ENCODE measurements at places on chromosomes 11 and 22. TPM values are rescaled to one million over a fixed set of nuclear protein-coding genes. Genes with fewer than 3 reads are reported as not detected.
A peak's percentile ranks its signal among the peaks of the same experiment; 100 is the strongest.

Gene MPPED2
- 1.1 TPM for total RNA-seq

Gene TSPAN18
- total RNA-seq, result 0.95 TPM

Gene OR52D1
- total RNA-seq, result not detected

Gene KRTAP5-9
- total RNA-seq, result not detected

Gene ZNF70
- 3.2 TPM for total RNA-seq

Gene UFD1
- total RNA-seq, result 34.0 TPM

Gene DNAJB13
- not detected for total RNA-seq

Gene TESMIN
- total RNA-seq, result 2.0 TPM

Gene PICALM
- 158 TPM for total RNA-seq

Gene C11orf86
- not detected for total RNA-seq

Gene ATF4
- total RNA-seq, result 301 TPM

Gene MMP12
- total RNA-seq, result not detected

GRCh38 chr11:27464909-27465308 lies 7.7 kb downstream of the LGR4 start:
- no peak for DNase-seq

GRCh38 chr11:104061853-104062521 lies 25.5 kb downstream of the DDI1 start:
- DNase-seq, result no peak

GRCh38 chr22:41361716-41362310 lies 19.9 kb upstream of the TEF start:
- DNase-seq, result no peak

GRCh38 chr22:23243006-23243573 lies 62.8 kb downstream of the BCR start:
- no peak for DNase-seq

GRCh38 chr22:24416611-24417010 lies 10.8 kb upstream of the ADORA2A start:
- DNase-seq, result peak; percentile 58

DNA sequence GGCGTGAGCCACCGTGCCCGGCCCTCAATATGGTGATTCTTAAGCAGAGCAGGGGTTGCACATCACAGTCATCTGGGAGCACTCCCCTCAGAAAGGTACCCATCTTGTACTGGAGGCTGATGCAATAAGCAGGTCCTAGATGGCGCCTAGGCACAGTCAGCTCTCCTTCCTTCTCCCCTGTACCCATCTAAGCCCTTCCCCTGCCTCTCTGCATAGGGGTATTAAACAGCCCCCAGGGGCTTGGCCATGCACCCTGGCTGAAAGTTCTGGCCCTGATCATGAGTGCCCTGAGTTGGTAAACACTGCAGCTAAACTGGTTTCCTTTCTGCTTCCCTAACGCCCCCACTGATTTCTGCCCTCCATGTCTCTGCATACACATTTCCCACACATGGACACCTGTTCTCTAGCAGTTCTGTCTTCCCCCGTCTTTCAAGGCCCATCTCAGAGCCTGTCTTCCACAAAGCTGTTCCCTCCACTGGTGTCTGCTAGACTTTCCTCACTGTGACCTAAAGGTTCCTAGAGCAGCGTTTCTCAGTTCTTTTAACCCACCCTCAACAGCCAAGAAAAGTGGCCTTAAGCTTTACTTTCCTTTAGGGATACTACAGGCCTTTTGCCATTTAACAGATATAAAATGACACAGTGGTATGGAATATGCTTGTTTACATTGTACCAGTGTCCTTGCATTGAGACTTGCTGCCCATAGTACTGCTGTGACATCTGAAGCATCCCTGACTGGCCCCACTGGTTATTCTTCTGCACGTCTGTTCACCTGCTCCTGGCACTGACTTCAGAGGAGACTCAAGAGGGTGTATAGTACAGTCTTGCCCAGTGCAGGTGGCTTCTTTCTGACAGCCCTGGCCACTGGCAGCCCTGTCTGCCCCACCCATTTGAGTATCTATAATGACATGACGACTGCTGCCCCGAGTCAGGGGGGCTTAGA lies 15.6 kb downstream of the UBE2L3 start:
- no peak for DNase-seq

- no peak for DNase-seq
Observed at GRCh38 chr11:83361831-83362230, 75.7 kb upstream of the CCDC90B start.

GRCh38 chr11:64180891-64181290 lies 5.1 kb upstream of the STIP1 start:
- no peak for DNase-seq

- DNase-seq, result no peak
Observed at GRCh38 chr11:15115686-15116085, 963 bp downstream of the INSC start.

DNA sequence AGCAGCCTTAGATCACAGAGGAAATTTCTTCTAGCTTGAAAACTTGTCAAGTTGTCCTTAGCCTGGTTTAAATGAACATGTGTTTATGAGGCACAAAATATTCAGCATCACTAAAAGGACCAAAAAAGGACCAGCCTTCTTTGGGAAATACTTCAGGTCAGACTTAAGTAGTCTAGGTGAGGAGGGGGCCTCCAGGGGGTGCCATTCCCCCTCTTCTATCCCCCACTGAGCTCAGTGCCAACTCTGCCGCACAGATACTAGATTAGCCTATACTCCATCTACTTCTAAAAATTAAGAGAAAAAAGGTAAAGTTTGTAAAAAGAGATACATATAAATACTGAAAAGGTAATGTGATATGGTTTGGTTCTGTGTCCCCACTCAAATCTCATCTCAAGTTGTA lies 20.6 kb downstream of the CLTCL1 start:
- DNase-seq, result no peak

DNA sequence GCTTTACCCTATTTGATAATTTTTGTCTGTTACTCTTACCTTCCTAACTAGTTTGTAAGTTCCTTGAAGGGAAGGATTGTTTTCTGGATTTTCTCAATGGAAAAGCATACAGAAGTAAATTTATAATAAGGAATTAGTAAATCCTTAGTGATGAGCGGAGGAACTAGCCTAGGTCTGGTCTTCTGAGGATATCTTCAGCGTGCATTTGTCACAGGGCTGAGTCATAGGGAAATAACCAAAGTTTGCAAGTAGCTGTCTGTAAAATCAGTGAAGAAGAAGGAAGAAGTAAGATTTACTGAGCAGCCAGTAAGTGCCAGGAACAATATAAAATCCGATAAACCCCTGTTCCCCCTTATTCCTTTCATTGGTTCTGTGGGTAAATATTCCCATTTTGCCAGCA lies 162.7 kb upstream of the SORL1-AS1 start:
- no peak for DNase-seq

DNA sequence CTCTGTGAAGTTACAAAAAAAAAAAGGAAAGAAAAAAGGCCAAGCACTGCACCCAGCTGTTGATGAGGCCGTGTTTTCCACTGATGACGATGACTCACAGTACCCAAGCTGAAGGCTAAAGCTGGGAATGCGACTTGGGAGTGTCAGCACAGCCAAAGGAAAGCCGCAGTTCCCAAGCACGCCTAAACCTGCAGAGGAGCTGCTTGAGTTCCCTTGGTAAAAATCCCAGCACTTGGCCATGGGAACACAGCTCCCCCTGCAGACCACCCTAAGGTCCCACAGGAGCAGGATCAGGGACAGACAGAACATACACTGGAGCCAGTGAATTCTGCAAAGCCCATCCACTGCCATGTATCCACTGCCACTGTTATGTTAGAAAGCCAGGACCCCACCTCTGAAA lies 39.9 kb downstream of the SERGEF start:
- DNase-seq, result peak; percentile 60

DNA sequence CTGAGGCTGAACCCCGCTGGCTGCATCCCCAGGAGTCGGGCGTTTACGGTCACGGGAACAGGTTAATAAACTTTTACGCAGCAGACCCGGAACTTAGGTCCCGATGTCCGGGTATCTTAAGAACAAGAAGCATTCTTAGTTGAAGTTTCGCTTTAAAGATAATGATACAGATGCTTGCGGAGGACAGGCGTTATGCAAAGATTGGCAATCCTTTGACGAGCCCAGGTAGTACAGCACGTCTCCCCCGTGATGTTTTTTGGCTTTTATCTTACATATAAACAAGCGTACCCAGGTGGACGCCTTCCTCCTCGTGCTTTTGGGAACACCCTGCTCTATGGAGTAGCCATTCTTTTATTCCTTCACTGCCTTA lies 871 bp upstream of the TOLLIP start:
- DNase-seq, result no peak

DNA sequence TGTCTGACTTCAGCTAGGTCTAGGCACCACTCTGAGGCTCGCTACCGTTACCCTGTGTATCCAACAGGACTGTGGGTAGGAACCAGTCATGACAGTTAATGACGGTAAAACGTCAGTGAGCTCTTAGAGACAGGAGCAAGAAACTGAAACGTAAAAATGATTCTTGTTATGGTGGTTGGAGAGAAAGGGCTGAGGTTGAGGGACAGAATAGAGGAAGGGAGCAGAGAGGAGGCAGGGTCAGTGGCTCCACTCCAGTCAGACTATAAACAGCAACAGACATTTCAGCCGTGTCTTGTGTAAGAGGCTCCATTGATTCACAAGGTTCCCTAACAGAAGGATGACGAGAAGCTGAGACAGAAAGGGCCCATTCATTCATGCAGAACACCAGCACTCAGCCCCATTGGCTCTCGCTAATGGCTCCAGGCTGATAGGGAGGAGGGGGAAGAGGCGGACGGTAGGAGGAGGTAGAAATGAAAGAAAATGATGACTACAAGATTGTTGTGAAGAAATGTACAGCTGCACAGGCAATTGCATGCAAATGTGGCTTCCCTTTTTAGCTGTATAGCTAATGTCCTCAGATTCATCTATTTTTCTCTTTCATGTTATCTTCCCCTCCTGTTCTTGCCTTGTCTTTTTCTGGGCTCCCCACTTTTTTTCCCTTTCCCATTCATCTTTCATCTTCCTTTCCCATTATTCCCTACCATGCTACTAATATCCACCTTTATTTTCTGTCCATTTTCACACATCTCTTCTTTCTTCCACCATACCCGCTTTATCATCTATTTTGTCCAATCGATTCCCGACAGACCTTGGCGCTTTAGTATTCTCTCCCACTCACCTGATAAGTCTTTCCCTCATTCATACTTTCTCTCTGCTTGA lies 34.3 kb downstream of the ETS1 start:
- no peak for DNase-seq

DNA sequence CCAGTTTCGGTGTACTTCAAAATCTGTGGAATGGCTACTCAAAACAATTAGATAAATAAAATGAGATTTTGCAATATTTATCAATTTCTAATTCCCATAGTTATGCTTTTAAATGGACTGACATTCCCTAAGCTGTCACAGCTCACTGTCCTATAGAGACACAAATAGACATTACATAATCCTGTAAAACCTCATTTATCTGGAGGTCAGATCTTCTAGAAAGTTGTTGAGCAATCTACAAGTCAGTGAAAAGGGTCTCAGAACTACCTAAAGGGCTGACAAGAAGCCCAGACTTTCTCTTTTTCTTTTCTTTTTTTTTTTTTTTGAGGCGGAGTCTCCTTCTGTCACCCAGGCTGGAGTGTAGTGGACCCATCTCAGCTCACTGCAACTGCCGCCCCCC lies 12.0 kb downstream of the ALG8 start:
- DNase-seq, result no peak

DNA sequence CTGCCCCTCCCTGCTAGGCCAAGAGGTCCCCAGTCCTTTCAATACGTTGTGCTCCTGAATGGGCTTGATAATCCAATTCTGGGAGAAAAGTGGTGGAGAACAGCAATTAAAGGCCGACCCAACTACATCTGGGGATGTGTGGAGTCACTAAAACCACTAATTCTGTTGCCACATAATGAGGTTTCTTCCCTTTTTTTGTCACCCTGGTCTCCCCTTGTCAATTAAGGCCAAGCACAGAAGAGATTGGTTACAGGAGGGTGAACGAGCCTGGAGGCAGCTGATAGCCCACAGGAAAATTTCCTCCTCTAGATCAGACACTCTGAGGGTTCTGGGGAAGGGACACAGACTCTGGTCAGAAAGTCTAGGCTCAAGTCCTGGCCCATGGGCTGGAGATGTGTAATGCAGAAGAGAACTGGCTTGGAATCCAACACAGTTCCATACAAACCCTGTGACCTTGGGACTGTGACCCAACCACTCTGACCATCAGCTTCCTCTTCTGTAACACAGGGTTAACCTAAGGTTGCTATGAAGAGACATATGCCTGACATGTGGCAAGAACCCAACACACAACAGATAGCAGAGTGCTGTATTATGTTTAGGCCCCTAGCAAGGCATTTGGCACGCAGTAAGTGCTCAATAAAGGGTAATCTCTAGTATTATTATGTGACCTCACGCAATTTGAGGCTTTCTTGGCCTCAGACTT lies 146.4 kb downstream of the CHST1 start:
- DNase-seq, result peak; percentile 21

DNA sequence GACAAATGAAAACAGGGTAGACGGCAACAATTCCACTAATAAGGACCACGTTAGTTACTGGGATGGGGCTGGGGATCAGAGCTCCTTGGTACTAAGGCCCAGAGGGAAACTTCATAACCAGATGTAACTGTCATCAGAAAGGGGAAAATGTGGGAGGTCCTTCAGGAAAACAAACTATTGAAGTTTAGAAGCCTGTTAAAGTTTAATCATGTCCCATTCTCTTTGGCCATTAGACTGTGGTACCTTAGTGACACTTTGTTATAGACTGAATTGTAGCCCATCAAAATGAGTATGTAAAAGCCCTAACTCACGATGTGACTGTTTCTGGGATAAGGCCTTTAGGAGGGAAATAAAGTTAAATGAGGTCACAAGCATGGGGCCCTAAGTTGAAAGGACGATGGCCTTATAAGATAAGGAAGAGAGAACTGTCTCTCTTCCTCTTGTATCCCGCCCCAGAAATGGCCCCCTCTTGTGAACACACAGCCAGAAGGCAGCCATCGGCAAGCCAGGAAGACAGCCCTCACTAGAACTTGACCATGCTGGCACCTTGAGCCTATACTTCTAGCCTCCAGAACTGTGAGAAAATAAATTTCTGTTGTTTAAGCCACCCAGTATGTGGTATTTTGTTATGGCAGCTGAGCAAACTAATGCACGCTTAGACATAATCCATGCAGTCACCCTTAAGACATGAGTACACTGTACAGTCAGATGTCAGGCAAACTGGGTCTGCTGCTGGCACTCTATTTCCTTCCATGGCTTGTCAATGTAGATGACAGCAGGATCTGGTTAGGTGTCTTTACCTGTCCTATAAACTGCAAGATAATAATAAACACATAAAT lies 26.9 kb upstream of the USP47 start:
- DNase-seq, result no peak

DNA sequence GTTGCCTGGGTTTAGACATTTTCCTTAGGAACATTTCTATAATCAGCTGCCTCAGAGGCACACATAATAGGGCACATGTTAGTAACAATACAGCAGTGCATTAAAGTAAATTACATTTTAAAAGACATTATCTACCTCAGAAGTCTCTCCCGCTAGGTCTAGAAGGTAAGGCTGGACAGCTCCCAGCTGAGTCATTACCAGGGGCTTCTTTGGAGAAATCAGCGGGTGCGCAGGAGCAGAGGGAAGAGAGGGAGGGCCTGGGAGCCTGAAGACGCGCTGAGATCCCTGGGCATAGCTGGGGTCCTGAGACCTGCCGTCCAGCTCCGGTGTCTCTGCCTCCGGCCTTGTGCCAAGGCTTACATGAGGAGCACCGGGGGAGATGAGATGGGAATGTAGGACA lies 67.7 kb downstream of the TMPRSS5 start:
- DNase-seq, result no peak
